ENCODE measurements at places on chromosomes 16 and 17.

GRCh38 chr17:79987187-79987934 is 48.3 kb downstream of the TBC1D16 start:
- DNase-seq = no peak

GRCh38 chr17:13182854-13183253 is 165.0 kb upstream of the ELAC2 start:
- no peak for DNase-seq

DNA sequence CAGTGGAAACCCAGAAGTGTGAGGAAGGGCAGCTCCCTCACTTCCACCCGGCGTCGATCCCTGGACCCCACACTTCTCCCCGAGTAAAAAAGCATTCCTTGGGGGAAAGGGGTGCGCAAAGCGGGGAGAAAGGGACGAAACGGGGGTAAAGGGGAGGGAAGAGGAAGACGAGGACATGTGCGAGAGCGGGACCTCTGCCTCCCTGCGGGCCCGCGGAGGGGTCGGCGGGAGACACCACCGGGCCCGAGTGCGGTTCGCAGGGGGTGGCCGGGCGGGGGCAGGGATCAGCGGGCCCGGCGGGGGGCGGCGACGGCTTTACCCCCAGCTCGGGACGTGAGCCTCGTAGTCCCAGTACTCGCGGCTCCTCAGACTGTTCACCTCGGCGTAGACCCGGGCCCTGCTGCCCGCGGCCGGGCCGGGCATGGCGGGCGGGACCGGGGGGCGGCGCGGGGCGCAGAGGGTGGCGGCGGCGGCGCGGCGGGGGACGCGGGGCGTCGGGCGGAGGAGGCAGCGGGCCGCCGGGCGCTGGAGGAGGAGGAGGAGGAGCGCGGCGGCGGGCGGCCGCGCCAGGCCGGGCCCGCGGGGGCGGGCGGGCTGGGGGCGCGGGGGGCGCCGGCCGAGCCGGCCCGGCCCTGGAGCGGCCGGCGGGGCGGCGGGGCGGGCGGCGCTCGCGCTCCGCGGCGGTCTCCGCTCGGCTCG is 443 bp downstream of the CSNK2A2 start:
- no peak for DNase-seq

DNA sequence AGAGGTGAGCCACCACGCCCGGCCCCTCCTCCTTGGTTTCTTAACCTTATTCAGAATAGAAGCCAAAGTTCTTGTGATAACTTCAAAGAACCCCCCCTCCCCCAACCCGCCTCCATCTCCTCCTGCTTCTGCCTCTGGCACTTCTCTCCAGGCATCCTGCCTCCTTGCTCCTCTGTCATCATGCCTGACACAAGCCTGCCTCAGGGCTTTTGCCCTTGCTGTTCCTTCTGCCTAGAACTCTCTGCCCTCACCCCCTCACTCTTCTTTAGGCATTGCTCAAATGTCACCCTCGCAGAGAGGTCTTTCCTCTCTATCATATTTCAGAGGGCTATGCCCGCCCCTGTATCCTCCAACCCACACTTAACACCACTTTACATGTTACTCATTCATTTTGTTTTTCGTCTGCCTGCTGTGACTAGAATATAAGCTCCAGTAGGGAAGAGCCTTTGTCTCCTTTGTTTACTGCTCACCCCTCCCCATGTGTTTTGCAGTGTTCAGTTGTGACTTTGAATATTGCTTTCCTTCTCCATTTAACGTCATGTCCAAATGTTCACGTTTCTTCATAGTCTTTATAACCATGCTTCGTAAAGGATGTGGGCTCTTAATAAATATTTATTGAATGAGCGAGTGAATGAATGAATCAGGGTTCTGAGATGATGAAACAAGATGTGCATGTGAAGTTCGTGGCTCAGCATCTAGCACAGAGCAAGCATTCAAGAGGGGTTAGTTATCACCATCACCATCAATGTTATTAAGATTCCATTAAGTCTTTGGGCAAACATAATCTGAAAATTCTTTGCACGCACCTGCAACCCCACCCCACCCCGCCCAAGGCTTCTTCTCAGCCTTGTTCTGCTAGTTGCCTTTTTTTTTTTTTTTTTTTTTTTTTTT is 186.2 kb upstream of the WSCD1 start:
- no peak for DNase-seq

DNA sequence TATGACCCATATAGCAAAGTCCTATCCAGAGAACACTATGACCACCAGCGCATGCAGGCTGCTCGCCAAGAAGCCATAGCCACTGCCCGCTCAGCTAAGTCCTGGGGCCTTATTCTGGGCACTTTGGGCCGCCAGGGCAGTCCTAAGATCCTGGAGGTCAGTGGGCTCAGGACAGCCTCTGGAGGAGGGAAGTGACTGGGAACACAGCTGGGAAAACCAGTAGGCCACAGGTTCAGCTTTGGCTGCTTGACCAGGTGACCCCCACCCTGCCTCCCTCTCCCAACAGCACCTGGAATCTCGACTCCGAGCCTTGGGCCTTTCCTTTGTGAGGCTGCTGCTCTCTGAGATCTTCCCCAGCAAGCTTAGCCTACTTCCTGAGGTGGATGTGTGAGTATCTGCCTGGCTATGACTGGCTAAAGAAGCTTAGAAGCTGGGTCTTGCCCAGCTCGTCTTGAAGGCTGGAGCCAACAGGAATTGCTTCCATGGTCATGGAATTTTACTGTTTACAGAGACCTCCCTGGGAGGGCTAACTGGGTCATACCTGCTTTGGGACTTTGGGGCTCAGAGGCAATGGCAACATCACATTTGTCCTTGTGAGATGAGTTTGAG is 1.5 kb upstream of the OVCA2 start:
- no peak for DNase-seq
